GM13976 (cell line): ENCODE measurements at places on chromosomes 6 and 20.

- no peak for DNase-seq
Observed at GRCh38 chr6:135680964-135681913, 170.3 kb upstream of the PDE7B start.

GRCh38 chr20:5342021-5342420 lies 25.3 kb upstream of the PROKR2 start:
- DNase-seq: no peak

DNA sequence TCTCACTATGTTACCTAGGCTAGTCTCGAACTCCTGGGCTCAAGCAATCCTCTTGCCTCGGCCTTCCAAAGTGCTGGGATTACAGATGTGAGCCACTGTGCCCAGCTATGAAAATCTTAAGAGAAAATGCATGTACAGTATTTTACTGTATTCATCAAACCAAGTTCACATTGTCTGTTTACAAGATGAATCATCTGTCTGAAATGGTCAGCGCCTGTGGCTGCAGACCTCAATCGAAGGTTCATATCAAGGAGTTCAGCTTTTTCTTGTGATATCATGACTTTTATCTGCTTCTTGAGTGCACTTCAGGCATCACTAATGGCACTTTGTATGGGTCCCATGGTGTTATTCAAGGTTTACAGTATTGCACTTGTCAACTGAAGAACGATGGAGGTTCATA lies 155.1 kb downstream of the SLC16A10 start:
- no peak for DNase-seq

GRCh38 chr6:31243508-31243907 lies 28.4 kb downstream of the HLA-C start:
- no peak for DNase-seq

- DNase-seq: no peak
Observed at GRCh38 chr6:151376440-151376839, 14.9 kb downstream of the ZBTB2 start.

GRCh38 chr6:135522965-135523692 lies 25.6 kb upstream of the AHI1 start:
- DNase-seq: no peak

GRCh38 chr6:34391786-34392496 lies 528 bp downstream of the NUDT3 start:
- peak; percentile 67 for DNase-seq

DNA sequence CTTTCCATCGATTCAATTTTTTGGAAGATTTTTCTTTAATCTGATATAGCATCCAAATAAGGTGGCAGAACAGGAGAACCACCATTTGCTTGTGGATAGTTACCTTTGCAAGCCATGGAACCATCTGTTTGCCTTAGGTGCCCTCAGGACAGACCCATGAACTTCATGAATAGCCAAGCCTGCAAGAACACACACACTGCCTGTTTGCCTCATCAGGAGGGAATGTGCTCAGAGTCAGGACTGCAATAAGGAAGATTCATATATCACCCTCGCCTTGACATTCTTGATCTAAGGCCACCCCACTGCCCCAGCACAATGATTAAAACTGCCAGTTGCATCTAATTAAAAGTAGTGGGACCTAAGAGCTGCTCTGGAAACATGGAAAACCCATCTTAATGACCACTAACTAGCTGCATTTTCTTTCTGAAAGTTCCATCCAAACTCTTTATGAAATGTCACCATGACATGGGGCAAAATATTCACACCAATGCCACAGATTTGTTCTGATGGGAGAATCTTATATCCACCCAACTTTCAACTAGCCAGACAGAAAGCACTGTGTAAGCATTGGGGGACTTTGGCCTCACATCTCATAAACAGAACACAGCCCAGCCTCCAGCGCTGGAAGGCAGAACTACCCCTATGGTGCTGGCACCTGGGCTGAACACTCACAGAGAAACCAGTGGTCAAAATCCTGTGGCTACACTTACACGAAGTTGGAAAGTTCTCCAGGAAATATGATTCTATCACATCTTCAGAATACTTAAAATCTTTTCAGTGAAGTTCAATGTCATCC lies 48.3 kb downstream of the TBXT start:
- DNase-seq: no peak

DNA sequence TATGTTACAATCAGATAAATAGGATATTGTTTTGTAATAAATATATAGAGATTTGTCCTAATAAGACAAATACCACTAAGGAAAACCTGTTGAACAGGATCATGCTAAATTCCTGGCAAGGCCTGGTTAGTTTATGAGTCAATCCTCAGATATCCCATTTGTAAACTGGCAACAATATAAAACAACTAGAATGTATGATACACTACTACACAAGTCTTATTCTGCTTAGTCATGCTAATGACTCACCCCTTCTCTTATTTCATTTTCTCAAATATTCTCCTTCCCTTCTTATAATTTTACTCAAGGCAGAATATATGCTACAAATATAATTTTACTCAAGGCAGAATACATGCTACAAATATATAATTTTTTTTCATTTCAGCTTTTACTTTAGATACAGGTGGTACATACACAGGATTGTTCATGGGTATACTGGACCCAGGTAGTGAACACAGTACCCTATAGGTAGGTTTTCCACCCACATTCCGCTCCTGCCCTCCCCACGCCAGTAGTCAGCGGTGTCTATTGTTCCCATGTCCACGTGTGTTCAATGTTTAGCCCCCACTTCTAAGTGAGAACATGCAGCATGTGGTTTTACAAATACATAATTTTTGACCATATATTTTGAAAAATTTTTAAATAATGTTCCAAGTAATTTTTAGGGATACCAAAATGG lies 6.3 kb downstream of the OSER1 start:
- DNase-seq: no peak

- no peak for DNase-seq
Observed at GRCh38 chr20:44570367-44570766, 12.0 kb upstream of the PKIG start.

DNA sequence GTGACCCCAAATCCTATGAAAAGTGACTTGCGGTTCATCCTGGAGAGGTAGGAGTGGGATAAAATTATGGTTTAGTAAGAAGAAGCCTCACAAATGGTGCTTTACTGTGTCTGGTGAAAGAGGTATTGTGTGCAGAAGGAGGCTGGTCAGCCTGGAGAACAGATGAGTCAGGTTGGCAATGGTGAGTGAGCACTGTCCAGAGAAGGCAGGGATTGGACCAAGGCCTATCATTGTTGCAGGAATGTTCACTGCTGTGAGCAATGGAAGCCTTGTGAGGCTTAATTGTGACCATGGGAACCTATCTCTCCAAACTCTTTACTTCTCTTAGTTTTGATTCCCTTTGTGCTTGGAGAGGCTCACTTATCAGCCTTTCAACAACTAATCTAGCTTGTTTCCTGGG lies 89.0 kb upstream of the KCNK16 start:
- no peak for DNase-seq

DNA sequence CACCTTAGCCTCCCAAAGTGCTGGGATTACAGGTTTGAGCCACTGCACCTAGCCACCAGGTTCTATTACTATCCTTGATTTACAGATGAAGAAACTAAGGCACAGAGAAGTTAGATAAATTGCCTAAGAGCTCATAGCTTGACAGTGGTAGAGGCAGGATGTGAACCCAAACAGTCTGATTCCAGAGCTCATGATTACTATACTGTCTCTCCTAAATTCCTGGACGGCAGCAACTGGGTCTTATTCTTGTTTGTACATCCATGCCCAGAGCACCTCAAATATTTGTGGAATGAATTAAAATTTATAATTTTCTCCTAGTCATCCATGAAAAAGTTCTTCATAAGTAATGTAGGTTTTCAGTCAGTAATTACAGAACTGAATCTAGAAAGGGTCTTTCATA lies 15.1 kb downstream of the PDSS2 start:
- DNase-seq: no peak

- no peak for DNase-seq
Observed at GRCh38 chr6:93235775-93236174, 183.6 kb downstream of the EPHA7 start.

DNA sequence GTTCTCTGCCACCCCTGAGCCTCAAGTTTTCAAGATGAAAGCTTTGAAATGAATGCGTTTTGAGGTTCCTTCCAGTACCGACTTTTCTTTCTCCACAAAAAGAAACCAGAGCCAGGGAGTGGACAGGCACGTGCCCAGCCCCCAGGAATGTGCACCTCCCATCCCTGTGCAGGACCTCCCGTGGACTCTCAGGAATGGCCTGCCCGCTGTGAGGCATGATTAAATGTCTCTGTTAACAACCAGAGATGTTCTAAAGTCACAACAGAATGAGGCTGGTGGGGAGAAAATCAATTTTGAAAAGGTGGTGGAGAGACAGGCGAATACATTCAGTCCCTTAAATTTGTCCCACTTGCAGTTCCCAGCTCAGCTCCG lies 1.5 kb downstream of the TGM3 start:
- no peak for DNase-seq

DNA sequence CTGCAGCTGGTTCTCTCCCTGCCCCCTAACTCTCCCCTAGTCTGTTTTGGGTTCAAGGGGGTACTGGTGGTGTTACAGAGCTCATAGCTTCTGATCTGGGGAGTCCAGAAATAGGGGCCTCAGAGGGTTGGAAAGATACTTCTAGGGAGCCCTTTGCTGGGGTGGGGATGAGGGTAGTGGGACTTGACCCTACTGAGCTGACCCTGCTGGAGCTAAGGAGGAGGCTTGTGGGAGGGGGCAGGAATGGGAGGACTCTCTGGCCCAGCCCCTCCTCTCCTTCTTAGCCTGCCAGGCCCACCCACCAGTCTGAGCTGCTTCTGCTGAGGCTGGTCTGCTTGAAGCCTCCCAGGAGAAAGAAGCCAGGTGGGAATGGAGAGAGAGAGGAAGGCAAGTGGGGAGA lies at the start of gene EGFL8:
Gene EGFL8 (plus strand): TSS at position 301 of the 400 bp plus-strand sequence. CDS start 1,571 bp downstream, outside the sequence.
- no peak for DNase-seq

DNA sequence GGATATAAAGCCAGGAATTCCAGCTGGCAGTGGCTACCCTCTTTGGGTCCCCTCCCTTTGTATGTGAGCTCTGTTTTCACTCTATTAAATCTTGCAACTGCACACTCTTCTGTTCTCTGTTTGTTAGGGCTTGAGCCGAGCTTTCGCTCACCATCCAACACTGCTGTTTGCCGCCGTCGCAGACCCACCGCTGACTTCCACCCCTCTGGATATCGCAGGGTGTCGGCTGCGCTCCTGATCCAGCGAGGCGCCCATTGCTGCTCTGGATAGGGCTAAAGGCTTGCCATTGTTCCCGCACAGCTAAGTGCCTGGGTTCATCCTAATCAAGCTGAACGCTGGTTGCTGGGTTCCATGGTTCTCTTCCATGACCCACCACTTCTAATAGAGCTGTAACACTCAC lies 1433.5 kb upstream of the ADGRB3 start:
- DNase-seq: no peak

- DNase-seq: no peak
Observed at GRCh38 chr6:20255428-20255827, 43.2 kb upstream of the MBOAT1 start.

DNA sequence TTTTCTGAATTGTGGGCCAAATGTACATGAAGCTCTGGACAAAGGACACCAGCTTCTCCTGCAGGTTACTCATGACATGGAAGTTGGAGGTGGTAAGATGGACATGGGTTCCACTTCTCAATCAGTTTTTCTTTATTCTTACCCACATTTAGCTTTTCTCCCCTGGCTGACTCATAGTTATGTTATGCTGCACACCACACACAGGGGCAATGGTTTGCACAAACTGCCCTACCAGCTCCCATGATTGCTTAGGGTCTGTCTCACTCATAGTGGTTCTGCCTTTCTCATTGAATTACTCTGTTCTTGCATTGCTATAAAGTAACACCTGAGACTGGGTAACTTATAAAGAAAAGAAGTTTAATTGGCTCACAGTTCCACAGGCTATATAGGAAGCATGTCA lies 4.5 kb upstream of the CD109 start:
- no peak for DNase-seq

- DNase-seq: no peak
Observed at GRCh38 chr6:98433325-98434056, 400.9 kb upstream of the POU3F2 start.

GRCh38 chr20:20690676-20691476 lies 21.6 kb downstream of the RALGAPA2 start:
- DNase-seq: peak; percentile 46

- DNase-seq: no peak
Observed at GRCh38 chr6:7916959-7917358, 6.4 kb upstream of the TXNDC5 start.

- DNase-seq: no peak
Observed at GRCh38 chr6:131161987-131162386, 26.7 kb downstream of the AKAP7 start.

DNA sequence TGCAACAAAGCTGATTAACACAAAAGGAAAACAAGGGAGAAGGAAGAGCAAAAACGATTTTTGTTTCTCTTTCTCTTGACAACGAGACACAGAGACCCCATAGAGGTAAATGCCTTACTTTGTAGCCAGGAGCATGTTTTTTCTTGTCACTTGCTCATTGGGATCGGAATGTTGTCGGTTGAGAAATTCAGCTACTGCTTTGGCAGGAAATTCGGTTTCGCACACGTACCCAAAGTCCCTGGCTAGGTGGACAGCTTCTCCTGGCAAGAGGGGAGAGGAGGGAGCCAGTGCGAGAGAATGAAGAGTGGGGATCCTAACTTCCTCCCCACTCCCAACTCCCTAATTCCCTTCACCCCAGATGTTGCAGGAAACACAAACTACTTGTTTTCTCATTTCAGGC lies 14.5 kb downstream of the TFAP2A start:
- DNase-seq: no peak

DNA sequence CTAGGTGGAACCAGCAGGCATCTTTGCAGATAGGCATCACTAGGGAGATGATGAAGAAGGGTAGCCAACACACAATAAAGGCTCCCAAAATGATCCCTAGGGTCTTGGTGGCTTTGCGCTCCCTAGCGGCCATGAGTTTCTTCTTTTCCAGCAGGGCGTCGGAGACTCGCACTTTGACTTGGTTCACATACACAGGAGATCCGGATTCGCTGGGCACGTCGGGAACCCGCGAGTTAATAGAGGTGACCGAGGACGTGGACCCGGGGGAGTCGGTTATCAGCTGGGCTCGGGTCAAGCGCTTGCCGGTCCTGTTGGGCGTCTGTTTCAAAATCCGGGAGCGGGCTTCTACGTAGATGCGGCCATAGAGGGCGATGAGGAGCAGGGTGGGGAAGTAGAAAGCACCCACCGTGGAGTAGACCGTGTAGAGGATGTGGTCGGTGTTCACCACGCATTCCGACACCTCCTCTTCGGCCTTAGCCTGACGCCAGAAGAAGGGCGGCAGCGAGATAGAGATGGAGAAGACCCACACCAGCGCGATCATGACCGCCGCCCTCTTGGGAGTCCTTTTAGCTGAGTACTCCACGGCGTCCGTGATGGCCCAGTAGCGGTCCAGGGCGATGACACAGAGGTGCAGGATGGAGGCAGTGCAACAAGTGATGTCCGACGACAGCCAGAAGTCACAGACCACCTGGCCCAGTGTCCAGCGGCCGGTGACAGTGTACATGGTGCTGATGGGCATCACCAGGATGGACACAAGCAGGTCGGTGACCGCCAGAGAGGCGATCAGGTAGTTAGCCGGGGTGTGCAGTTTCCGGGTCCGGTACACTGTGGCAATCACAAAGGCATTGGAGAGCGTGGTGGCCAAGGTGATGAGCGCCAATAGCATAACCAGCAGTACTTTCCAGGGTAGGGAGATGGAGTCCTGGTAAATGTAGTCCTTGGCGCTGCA lies 658 bp downstream of the HTR1B start:
- no peak for DNase-seq

- DNase-seq: no peak
Observed at GRCh38 chr20:38673261-38673660, 51.0 kb upstream of the SLC32A1 start.

GRCh38 chr6:118649918-118650581 lies 1.3 kb downstream of the CEP85L start:
- DNase-seq: no peak

- no peak for DNase-seq
Observed at GRCh38 chr6:55643861-55644260, 64.9 kb upstream of the HMGCLL1 start.

GRCh38 chr6:21915707-21916260 lies 322.2 kb downstream of the SOX4 start:
- DNase-seq: no peak
